Suppressor macrophage treated with lipopolysaccharide for 4 hours (primary cell): ENCODE measurements at places on chromosomes 13 and 19.

- no peak for DNase-seq
These were observed 335.8 kb downstream of the SLITRK1 start for GRCh38 chr13:83546476-83546875.

GRCh38 chr19:44069415-44069814, 2.5 kb upstream of the ZNF284 start:
- DNase-seq = no peak

DNA sequence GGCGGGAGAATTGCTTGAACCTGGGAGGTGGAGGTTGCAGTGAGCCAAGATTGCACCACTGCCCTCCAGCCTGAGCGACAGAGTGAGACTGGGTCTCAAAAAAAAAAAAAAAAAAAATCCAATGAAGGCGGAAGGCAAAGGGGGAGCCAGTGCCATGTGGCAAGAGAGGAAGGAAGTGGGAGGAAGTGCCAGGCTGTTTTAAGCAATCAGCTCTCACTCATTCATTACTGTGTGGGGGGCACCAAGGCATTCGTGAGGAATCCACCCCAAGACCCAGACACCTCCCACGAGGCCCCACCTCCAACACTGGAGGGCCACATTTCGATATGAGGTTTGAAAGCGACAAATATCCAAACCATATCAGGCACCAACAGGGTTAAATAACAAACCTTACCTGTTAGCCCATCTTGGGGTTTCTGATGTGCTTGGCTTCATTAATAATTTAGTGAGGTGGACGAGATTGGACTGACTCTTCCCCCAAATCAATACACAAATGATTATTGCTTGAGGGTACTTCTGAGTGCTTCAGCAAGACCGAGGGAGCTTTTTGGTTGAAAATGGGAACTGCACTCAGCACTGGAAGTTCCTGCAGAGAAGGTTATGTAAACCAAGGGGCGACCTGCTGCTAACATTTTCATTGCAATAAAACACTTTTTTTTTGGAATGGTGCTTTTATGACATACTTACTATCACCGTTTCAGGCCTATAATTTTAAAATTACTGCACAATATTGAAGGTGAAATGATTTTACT, 7.5 kb upstream of the LRP3 start:
- DNase-seq = peak; percentile 35

DNA sequence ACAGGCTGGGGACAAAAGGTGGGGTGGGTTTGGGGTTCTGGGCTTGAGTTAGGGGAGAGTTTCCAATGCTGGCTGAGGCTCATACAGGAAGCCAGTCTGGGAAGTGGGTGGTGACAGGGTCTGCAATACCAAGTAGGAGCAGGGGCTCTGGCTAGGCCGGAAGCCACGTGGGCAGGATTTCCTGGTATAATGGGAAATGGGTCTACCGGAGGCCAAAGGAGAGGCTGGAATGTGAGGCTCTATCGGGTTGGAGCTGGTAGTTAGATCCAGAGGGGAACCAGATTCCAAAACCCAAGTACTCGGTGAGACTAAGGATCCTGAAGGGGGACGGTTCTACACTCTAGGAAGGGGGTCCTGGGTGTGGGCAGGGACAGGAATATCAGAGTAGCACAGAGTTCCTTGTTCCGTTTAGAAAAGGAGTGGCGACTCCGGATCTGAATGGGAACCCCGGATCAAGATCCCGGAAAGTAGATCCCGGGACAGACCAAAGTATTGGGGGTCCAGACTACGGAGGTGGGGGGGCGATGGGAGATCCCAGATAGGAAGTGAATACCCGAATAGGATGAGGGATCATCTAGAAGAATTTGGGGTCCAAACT, 802 bp downstream of the CDC37 start:
- DNase-seq = peak; percentile 43

DNA sequence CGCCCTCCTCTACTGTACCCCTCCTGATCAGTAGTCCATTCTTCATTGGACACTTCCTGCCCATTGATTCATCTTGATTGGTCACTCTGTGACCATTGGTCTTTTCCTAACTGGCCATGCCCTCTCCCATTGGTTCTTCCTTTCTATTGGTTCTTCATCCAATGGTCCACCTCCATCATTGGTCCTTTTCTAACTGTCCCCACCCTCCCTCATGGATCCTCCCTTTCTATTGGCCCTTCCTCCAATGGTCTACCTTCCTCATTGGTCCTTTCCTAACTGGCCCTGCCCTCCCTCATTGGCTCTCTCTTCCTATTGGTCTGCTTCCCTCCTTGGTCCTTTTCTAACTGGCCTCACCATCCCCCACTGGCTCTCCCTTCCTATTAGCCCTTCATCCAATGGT, 7.1 kb downstream of the KLK6 start:
- no peak for DNase-seq

DNA sequence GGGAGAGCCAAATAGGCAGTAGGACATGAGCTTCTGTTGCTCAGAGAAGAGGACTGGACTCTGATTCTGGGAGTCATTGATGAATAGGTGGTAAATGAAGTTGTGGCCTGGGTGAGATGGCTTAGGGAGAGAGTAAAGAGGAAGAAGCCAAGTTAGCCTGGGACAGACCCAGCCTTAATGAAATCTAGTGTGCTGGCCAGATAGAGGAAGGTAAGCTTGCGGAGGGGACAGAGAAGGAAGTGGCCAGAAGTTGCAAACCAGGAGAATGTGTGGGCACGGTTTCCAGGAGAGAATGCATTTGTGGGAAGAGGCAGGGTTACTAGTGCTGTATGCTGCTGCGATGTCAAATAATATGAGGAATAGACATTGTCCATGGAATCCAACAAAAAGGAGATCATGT, 83.3 kb upstream of the OLFM4 start:
- no peak for DNase-seq

- no peak for DNase-seq
These were observed 574.4 kb upstream of the KLF12 start for GRCh38 chr13:74708629-74709028.

DNA sequence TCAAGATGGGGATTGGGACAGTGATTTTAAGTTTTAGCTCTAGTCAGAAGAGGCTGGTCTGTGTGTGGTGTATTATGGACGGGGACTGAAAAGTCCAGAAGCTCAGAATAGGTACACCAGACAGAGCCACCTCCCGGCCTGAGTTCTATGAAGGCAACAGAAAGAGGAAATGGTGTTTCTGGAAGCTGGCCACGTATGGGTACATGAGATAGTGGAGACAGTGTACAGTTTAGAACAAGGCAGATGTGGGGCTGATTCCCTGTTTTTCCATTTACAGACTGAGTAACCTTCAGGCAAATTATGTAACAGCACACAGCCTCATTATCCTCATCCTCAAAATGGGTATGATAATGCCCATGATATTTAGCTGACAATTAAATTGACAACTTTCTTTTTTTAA, 1.3 kb downstream of the ZNF175 start:
- no peak for DNase-seq

GRCh38 chr13:104460554-104460953, 1394.3 kb upstream of the SLC10A2 start:
- no peak for DNase-seq

DNA sequence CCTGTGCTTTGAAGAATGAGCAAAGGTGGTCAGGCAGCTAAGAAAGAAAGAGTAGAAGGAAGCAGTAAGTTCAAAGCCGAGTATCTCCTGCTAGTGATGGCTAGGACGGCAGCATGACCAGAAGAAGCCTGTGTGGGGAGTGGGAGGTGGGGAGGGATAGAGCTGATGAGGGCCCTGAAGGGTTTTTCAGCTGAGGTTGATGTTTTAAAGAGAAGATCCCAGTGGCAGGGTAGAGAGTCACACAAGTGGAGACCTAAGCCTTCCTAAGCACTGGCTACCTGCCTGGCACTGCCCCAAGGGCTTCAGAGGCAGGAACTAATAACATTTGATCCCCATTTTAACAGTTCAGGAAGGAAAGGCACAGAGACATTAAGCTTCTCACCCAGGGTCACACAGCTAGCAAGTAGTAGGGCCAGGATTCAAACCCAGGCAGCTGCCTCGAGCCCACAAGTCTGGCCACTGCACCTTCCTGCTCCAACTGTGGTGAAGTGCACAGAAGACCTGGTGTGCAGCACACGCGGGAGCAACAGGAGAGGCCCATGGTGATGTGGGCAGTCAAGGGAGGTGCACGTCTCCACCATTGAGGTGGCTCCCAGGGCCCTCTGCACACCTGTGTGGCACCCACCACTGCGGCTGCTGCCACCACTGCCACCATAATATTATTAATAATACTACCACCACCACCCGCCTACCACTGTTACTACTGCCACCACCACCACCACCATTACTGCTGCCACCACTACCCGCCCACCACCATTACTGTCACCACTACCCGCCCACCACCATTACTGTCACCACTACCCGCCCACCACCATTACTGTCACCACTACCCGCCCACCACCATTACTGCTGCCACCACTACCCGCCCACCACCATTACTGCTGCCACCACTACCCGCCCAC, 22.1 kb downstream of the CUL4A start:
- no peak for DNase-seq

DNA sequence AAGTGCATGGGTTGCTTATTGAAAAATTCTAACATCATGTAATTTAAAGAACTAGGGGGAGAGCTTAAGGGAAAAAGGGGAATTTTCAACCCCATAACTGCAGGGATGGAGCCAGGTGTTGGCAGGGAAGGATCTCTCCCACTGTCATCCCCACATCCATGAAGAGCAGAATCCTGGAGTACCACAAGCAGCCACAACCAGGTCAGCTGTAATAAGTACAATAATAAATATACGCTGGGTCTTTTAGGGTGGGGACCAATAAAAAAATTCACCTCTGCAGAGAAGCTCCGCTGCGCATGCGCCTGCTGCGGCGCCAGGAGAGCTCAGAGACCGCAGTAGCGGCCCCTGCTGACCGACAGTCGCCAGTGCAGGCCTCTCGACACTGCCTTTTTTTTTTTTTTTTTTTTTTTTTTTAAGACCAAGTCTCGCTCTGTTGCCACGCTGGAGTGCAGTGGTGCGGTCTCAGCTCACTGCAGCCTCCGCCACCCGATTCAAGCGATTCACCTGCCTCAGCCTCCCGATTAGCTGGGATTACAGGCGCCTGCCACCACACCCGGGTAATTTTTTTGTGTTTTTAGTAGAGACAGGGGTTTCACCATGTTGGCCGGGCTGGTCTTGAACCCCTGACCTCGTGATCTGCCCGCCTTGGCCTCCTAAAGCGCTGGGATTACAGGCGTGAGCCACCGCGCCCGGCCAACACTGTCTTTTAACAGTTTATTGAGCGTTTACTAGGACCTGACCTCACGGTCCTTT, 2.5 kb upstream of the EEF2 start:
- peak; percentile 94 for DNase-seq

- DNase-seq = no peak
These were observed 3.9 kb downstream of the VSIG10L start for GRCh38 chr19:51337861-51338562.

DNA sequence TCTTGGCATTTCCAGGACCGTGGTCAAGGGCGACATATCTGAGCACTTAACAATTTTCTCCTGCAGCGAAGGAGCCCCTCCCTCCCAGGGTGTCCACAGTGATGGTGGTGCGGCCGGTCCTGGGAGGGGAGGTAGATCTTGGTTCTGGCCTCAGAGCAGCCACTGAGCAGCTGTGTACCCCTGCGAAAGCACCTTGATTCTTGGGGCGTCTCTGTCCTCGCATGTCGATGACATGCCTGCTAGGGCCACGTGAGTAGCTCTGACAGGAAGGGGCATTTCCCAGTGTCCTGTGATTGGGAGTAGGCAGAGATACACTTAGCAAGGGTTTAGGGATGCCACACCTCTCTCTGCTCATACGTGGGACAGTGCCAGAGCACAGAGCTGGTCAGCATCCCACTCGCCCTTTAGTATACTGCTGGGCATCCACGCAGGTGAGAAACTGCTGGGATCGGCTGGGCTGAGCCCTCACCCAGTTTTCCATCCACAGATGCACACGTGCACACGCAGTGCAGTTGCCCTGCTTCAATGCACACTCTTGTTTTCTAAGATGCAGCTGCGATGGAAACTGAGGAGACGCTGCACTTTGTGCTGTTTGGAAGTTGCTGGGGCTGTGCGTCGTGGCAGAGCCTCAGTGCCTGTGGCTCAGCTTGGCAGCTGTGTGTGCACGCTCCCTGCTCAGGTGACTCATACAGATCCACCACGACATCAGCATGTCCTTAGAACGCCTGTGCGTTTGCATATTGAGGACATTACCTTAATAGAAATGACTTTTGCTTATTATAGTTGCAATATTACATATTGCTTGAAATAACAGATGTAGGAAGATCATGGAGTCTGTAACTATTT, 66.8 kb downstream of the TEX29 start:
- DNase-seq = no peak

- no peak for DNase-seq
These were observed 822 bp downstream of the ADPRHL1 start for GRCh38 chr13:113452466-113452865.

DNA sequence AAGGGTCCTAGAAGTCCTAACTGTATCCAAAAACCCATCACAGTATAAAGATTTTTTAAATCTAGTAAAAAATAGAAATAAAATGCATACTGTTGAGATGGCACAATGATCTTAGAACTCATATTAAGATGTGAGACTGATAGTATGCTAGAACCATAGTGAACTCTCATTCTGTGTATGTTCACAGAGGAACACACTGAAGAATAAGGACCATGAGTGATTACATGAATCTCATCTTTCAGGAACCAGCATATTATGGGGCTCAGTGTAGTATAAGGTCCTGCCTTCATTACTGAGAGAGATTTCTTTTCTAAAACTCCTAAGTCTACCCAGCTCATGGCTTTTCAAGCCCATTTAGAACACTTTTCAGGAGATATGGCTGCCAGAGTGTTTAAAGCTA, 59.8 kb upstream of the RFC3 start:
- no peak for DNase-seq

DNA sequence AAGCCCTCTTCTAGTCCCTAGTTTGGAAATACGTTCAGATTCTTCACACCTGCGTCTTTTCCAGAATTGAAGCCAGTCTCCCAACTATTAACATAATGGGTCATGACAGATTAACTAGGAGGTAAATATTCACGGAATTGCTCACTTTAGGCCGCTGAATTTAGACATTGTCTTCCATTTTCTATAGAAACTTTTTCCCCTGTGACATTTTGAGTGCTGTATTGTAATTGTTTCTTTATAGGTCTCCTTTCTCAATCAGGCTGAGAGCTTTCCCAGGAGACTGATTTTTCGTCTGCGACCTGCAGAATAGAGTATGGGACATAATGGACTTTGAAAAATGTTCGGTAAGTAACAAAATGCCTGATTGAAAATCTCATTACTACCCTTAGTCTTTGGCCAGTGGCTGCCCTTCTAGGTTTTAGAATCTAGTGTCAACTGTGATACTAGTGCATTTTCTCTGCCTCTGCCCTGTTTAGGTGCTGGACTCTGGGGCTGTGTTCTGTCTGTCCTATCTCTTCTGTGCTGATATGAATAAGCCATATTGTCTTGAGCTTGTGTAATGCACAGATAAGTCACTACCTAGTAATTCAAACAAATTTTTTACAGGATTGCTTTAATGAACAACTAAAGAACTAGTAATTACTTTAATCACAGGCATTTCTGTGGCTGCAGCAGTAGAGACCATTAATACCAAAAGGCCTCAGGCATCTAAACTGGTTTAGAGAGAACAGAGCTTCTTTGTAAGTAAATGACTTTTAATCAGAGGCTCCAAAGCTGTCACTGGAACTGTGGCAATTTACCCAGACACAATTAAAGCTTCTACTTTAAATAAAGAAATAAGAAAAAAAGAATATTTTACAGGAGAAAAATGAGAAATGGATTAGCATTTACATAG, 122.4 kb upstream of the FREM2 start:
- DNase-seq = no peak
